Non-pigmented ciliary epithelial cell (primary cell): ENCODE measurements at places on chromosomes 3 and 15.
A peak's percentile ranks its signal among the peaks of the same experiment; 100 is the strongest.

GRCh38 chr15:68419301-68420175 is 12.4 kb downstream of the ITGA11 start:
- DNase-seq: no peak

DNA sequence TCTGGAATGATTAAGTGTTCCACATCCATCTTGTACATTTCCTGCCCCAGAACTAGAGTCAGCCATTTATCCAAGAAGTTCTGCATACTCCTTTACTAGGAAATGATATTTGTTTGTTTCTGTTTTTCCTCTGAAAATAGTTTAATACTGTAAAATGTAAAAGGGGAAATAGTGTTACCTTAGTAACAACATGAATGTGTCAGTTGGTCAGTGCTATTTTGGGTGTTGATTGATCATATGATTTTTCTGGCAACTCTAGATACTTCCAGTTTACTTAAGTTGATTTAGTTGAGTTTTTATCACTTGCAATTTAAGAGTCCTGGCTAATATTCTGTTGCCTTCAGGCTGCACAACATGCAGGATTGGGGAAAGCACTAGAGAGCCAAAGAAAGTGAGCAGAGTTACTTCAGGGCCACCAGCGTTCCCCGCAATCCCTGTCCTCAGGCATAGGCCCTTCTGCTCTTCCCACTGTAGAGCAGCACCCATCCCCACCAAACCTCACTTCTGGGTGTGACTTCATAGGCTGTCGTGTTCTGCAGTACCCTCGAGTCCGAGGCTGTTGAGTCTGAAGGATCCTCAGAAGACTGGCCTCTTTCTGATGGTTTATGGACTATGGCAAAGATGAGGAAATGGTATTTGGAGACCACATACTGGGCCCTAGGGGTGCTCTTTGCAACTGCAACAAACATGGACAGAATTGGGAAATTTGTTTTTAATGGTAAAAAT is 69.0 kb downstream of the CHD2 start:
- no peak for DNase-seq

DNA sequence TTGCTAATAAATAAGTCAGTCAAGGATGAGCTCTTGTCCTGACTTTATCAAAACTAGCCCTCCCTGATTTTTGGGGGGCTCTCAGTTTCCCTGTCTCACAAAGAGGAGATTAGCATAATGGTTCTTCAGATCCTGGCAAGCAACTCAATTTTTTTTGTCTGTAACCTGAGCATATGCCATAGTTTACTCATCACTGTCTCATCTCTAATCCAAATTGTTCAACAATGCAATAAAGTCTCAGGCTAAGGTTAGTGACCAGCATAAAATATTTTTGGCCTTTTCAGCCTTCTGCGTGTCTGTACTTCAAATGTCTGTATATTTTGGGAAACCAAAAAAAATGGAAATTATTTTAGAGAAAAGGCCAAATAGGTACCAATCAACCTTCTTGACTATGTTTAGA is 465.6 kb upstream of the TPRG1 start:
- no peak for DNase-seq

GRCh38 chr3:65178703-65179102 is 490.9 kb upstream of the ADAMTS9 start:
- peak; percentile 45 for DNase-seq
